AG04450 (cell line): ENCODE measurements at places on chromosomes 11 and 22.

GRCh38 chr11:36822829-36823228 is 224.8 kb upstream of the RAG2 start:
- DNase-seq = no peak

GRCh38 chr22:41181349-41182241 is 23.5 kb upstream of the L3MBTL2 start:
- no peak for DNase-seq

DNA sequence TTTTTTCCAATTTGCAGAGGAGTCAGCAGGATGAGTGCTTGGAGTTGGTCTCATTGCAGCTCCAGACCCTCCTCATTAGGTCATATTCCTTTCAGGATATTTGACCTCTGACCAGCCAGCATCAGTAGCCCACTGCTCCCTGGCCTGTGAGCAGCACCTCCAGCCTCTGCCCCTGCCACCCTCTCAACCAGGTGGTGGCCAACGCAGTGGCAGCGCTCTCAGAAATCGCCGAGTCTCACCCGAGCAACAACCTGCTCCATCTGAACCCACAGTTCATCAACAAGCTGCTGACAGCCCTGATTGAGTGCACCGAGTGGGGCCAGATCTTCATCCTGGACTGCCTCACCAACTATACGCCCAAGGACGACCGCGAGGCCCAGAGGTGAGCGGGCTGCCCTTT is 27.0 kb downstream of the C22orf42 start:
- DNase-seq = no peak

- DNase-seq = no peak
These were observed 1.3 kb upstream of the DGKZ start for GRCh38 chr11:46345881-46346484.

GRCh38 chr22:46957521-46957920 is 195.1 kb downstream of the TBC1D22A start:
- no peak for DNase-seq

- DNase-seq = no peak
These were observed 3.8 kb downstream of the NADSYN1 start for GRCh38 chr11:71456831-71457230.
